ENCODE measurements at places on chromosomes 6 and 20. TPM values are rescaled to one million over a fixed set of nuclear protein-coding genes. Genes with fewer than 3 reads are reported as not detected.

Gene TCF21
- total RNA-seq: not detected

DNA sequence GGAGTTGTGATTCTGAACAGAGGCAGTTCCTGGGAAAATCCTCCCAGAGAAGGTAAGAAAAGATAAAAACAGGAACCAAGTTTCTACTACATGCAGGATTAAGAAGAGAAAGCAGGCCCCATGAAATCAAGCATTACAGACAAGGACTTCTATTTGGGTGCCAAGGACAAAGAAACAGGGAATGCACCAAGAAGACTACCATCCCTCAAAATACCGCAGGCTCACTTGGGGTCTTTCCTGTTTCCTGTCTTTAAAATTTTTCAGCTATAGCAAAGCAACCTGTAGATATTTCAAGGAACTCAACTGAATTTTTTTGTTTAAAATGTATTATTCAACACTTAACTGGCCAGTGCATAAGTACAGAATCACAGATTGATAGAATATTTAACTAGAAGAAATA, 107.5 kb downstream of the THEMIS start:
- DNase-seq: no peak

- DNase-seq: no peak
Measured at GRCh38 chr6:4560221-4561077, 215.8 kb upstream of the CDYL start.

DNA sequence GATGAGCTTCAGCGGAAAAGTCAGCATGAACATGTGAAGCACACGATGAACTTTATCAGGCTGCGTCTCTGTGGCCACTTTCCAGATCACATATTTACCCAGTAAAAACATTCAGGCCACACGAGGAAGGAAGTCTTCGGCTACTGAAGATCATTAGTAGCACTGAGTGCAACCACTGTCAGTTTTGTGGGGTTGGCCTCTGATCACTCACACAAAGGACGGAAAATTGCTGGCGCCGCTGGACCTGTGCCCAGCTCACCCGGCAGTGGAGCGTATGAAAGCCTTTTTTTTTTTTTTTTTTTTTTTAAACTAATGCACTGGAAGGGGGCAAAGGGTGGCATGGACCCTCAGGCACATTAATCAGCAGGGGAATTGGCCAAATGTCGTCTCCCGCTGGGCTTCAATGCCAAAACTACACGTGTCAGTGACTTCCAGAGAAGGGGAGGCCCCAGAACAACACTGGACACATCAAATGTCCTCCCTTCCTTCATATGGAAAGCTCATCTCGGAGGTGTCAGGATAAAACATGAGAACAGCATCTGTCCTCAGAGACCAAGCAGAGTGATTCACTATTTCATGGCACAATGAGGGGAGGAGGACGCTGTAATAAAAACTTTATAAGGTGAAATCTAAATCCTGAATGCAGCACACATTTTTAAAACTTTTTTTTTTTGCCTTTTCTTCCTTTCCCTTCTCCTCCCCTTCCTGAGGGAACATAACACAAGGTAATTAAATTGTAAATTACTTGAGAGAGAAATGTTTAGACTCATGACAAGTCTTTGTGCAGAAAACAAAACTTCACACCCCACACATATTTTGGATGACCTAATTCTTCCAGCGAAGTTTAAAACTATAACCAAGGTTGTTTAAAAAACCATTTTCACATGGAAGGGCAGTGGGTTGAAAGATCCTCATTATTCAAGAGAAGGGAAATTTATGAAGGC, 223.4 kb downstream of the FOXC1 start:
- DNase-seq: peak; percentile 62

DNA sequence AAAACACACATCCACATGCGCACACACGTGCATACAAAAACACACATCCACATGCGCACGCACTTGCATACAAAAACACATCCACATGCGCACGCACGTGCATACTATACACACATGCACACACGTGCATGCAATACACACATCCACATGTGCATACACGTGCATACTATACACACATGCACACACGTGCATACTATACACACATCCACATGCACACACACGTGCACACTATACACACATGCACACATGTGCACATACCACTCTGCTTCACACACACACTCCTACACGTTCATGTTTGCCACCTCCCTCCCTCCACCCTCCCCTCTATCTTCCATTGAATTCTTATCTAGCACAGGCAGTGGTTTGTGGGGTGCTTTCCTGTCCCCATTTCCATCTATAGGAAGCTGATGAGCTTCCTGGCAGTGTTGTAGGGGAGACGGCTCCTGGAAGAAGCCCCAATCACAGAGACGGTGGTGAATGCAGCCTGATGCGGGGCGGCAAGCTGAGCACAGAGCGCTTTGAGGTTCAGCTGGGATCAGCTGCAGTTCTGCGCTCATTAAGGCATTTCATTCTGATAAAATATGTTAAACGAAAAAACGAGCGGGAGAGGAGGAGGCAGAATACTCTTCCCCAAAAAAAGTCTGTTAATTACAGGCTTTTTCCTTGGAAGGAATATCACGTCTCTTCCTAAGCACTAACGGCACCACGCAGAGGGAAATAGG, 287.7 kb downstream of the TAF4 start:
- DNase-seq: no peak

DNA sequence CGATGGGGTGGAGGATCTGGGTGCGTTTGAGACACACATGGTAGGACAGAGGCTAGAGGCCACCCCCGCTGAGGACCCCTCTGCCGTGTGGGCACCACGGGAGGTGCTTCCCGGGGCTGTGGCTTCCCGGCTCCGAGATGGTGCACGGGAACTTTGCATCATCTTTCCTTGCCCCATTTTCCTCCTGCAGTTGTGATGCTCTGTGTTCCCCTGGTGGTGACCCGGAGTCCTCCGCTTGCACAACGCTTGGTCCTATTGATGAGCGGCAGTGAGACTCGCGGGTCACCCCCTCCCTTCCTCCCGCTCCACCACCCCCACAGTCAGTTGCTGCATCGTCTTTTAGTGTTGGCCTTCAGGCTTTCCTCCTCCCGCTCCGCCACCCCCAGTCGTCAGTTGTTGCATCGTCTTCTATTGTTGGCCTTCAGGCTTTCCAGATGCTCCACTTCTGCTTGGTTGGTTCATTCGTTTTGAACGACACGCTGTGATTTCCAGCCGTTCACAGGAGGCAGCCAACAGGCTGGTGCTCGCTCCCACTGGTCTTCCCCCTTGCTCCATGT, 37.3 kb downstream of the PYGB start:
- DNase-seq: no peak
